ENCODE measurements at places on chromosomes 16 and 17. TPM values are rescaled to one million over a fixed set of nuclear protein-coding genes. Genes with fewer than 3 reads are reported as not detected.

DNA sequence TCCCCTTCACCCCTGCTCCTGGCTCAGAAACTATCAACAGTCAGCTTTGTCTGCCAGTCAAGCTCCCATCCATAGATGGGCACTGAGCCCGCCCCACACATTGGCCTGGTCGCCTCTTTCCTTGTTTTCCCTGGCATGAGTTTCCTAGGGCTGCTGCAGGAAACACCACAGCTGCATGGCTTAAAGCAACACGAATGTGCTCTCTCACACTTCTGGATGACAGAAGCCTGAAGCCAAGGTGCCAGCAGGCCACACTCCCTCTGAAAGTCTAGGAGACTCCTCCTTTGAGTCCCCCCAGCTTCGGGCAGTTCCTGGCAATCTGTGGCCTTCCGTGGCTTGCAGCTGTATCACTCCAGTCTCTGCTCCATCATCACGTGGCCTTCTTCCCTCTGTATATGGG, 69.9 kb downstream of the TBC1D16 start:
- H3K4me1 ChIP-seq: no peaks in the 10 kb centered on the region
- no peaks in the 10 kb centered on the region for H3K27me3 ChIP-seq
- no peaks in the 10 kb centered on the region for H3K36me3 ChIP-seq

- no peak overlapping the region for H3K4me3 ChIP-seq
- no peaks in the 10 kb centered on the region for H3K27me3 ChIP-seq
- DNase-seq: no peak
- no peaks in the 10 kb centered on the region for H3K36me3 ChIP-seq
- H3K4me1 ChIP-seq: peaks cover 2% of the 10 kb centered on the region
Observed at GRCh38 chr16:87836844-87837581, 32.3 kb downstream of the SLC7A5 start.

DNA sequence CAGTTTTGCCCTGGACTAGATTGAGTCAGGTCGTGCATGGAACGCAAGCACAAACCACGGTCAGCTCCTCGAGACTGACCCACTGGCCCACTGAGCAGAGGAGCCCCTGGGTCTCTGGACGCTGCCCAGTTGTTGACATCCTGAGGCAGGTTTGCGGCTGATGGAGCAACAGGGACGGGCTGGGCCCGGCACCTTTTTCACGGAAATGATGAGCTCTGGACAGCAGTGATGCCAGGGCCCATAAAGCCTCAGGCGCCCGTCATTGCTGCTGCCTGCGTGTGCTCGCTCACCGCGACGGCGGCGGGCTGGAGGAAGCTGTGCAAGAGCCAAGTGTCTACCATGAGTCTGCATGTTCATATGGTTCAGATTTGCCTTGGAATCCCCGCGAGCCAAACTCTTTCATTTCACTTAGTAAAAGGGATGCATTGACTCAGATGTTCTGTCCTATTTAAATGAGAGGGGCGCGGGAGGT, 30.8 kb upstream of the CRISPLD2 start:
- no peak overlapping the region for H3K27ac ChIP-seq
- DNase-seq: no peak
- peaks cover 6% of the 10 kb centered on the region for H3K4me1 ChIP-seq
- H3K27me3 ChIP-seq: no peaks in the 10 kb centered on the region
- no peaks in the 10 kb centered on the region for H3K36me3 ChIP-seq

DNA sequence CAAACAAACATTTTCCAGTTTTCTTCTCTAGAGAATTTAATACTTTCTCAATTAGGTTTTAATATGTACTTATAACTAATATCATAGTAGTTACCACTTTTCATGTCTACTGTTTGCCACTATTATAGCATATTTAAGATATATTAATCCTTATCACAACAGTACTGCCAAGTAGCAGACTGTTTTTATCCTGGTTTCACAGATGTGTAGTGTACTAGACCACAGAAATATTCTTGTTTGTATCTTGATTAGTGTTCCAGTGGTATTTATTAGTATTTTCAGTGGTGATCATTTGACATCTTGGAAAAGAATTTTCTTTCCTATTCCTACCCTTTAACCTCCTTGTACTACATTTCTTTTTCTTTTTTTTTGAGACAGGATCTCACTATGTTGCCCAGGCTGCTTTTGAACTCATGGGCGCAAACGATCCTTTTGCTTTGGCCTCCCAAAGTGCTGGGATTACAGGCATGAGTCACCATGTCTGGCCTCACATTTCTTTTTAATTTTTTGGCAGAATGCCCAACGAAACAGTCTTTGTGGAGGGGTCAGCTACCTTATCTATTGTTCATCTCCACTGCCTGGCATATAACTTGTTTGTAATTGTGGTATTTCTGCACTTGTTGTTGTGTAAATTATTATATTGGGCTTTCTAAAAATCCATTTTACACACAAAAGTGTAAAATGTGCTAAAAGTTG, 27.2 kb downstream of the MAP2K4 start:
- peaks cover 4% of the 10 kb centered on the region for H3K4me1 ChIP-seq
- no peak overlapping the region for H3K4me3 ChIP-seq
- H3K36me3 ChIP-seq: no peaks in the 10 kb centered on the region

- H3K27ac ChIP-seq: no peak overlapping the region
- no peak for DNase-seq
- H3K4me3 ChIP-seq: no peak overlapping the region
- H3K36me3 ChIP-seq: no peaks in the 10 kb centered on the region
- no peaks in the 10 kb centered on the region for H3K27me3 ChIP-seq
Observed at GRCh38 chr17:44444735-44445105, 55.3 kb upstream of the ITGA2B start.

DNA sequence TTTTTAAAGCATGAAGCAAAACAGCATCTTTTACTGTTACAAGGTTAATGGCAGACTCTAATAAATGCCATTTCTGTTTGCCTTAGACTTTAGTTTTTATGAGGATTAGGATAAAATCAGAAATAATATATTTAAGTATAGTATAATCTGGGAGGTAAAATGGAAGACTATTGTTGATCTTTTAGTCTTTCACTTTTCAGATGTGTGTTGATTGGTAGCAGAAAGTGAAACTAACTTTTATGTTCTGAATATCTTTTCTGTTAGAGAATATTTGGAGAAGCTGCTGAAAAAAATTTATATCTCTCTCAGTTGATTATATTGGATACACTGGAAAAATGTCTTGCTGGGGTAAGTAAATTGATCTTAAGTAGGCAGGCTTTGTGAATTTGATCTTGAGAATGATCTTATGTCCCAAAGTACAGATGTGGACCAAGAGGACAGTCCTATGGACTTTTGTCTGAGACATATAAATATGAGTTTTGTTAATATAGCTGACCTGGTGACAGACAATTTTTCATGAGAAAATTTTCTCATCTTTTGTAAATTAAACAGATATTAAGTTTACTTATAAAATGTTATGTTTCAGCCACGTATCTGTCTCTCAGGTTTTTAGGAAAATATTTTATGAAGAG, 64.1 kb downstream of the NF1 start:
- peaks cover 3% of the 10 kb centered on the region for H3K36me3 ChIP-seq
- H3K4me3 ChIP-seq: no peak overlapping the region
- no peaks in the 10 kb centered on the region for H3K27me3 ChIP-seq
- no peak for DNase-seq
- H3K4me1 ChIP-seq: no peaks in the 10 kb centered on the region

- H3K4me3 ChIP-seq: no peak overlapping the region
- H3K36me3 ChIP-seq: no peaks in the 10 kb centered on the region
- H3K27me3 ChIP-seq: peaks cover 3% of the 10 kb centered on the region
- H3K27ac ChIP-seq: no peak overlapping the region
- H3K4me1 ChIP-seq: no peaks in the 10 kb centered on the region
- no peak for DNase-seq
Observed at GRCh38 chr17:20781260-20781659, 201.7 kb downstream of the CDRT15L2 start.

DNA sequence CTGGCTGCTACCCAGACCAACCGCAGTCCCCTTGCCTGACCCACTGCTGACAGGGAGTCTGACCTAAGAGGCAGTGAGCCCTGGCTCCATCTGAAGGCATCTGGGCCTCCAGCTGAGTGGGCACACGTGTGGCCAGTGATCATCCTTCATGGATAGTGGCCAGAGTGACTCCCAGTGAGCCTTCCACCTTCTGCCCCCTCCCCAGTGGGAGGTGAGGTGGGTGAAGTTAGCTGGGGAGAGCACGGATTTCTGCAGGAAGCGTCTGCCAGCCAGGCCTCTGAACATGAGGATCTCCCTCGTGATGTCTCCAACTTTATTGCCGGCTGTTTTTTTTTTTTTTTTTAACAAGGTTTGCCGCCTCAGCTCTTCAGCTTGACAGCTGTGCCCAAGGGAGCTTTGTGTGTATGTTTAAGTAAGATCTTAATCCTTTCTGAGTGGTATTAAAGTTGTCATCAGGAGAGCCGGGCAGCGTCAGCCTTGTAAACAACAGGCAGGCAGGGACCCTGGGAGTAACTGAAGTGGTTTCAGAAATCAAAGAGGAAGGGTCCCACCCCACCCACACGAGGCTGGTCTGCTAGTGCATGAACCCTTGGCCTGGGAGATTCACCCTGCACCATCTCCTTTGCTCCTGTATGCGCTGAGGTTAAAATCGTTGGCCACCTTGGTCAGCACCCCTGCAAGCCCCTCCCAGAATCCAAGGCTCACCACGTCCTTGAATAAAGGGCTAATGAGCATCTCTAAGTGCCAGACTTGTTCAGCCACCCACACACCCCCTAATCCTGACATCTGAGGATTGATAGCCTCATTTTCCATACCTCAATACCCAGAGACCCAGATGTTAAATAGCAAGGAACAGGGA, 33.3 kb downstream of the RHBDL3 start:
- H3K4me3 ChIP-seq: no peak overlapping the region
- H3K27me3 ChIP-seq: no peaks in the 10 kb centered on the region
- H3K36me3 ChIP-seq: no peaks in the 10 kb centered on the region

DNA sequence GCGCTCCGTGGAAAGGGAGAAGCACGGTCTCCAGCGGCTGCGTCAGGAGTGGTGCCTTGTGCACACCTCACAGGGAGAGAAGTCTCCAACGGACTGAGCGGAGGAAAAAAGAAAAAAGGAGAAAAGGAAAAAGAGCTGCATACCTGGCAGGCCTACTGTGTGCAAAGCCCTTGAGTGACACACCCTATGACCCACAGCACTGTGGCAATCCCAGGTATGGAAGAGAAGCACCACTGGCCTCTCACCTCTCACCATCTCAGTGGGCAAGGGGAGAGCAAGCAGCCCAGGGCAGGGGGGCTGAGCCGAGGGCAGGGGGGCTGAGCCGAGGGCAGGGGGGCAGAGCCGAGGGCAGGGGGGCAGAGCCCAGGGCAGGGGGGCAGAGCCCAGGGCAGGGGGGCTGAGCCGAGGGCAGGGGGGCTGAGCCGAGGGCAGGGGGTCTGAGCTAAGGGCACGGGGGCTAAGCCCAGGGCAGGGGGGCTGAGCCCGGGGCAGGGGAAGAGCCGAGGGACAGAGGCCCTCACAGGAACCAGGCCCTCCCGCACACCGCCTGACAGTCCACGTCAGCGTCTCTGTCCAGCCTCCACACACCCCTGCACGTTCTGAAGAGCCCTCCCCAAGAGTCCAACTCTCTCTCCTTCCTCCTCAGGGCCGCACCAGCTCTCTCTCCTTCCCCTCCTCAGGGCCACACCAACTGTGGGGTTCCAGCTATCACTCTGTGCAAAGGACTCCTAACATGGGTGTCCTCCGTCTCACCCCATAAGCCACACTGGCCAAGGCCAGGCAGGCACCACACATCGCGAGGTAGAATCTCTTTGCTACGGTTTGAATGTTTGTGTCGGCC, 105.8 kb downstream of the ZNF778 start:
- peaks cover 48% of the 10 kb centered on the region for H3K4me1 ChIP-seq
- no peak overlapping the region for H3K4me3 ChIP-seq
- no peaks in the 10 kb centered on the region for H3K27me3 ChIP-seq
- no peak for DNase-seq
- no peaks in the 10 kb centered on the region for H3K36me3 ChIP-seq

Gene AGRP
- total RNA-seq: not detected

Gene GNG13
- total RNA-seq: not detected

Gene DNAH2
- total RNA-seq: 0.66 TPM

Gene SYCE1L
- total RNA-seq: 9.7 TPM

Gene PPP1R27
- total RNA-seq: not detected
